ENCODE measurements at places on chromosomes 6 and 20. TPM values are rescaled to one million over a fixed set of nuclear protein-coding genes. Genes with fewer than 3 reads are reported as not detected.

OLIG3 gene
- not detected for polyA plus RNA-seq

GRM1 gene
- polyA plus RNA-seq = not detected

SLC22A16 gene
- polyA plus RNA-seq = not detected

TINAG gene
- polyA plus RNA-seq = not detected

IL17A gene
- 0.16 TPM for polyA plus RNA-seq

ANKRD6 gene
- polyA plus RNA-seq = 4.2 TPM

GABRR1 gene
- polyA plus RNA-seq = not detected

CD24 gene
- polyA plus RNA-seq = 0.99 TPM

EYS gene
- polyA plus RNA-seq = 0.20 TPM

PEX3 gene
- 23.0 TPM for polyA plus RNA-seq

SPTLC3 gene
- 0.89 TPM for polyA plus RNA-seq

GRCh38 chr6:34523441-34524206 lies 32.5 kb downstream of the SPDEF start:
- no peaks in the 10 kb centered on the region for H3K36me3 ChIP-seq
- DNase-seq = no peak
- no peak overlapping the region for H3K4me3 ChIP-seq
- H3K27ac ChIP-seq = no peak overlapping the region
- peaks cover 15% of the 10 kb centered on the region for H3K4me1 ChIP-seq

- no peaks in the 10 kb centered on the region for H3K4me1 ChIP-seq
- H3K27me3 ChIP-seq = no peaks in the 10 kb centered on the region
These were observed 595.7 kb downstream of the TFAP2B start for GRCh38 chr6:51414361-51414760.

DNA sequence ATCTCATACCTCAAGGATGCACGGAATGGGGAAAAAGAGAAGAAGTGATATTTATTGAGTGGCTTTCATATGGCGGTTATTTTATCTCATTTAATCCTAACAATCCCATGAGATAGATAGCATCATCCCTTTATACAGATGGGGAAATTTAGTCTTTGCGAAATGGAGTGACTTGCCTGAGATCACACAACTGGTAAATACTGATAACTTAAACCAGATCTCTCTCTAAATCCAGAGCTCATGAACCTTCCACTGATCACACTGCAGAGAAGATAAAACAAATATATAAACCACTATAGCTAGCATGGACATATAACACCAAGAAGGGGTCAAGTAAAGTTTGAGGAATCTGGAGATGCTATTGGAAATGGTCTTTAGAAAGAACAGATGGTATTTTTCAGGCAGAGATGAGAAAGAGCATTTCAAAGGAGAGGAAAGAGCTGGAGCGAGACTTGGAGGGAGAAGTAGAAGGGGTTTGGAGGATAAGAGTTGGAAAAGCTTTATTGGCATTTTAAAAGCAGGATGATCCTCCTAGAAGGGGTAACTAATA lies 139.8 kb upstream of the TNFAIP3 start:
- no peak for DNase-seq
- H3K27ac ChIP-seq = no peak overlapping the region
- no peaks in the 10 kb centered on the region for H3K27me3 ChIP-seq
- H3K4me1 ChIP-seq = peaks cover 11% of the 10 kb centered on the region

- H3K4me1 ChIP-seq = peaks cover 6% of the 10 kb centered on the region
- H3K36me3 ChIP-seq = peaks cover 38% of the 10 kb centered on the region
These were observed 17.5 kb downstream of the LEMD2 start for GRCh38 chr6:33771146-33772081.

- H3K4me1 ChIP-seq = peaks cover 12% of the 10 kb centered on the region
- no peak overlapping the region for H3K4me3 ChIP-seq
- no peaks in the 10 kb centered on the region for H3K27me3 ChIP-seq
- no peaks in the 10 kb centered on the region for H3K36me3 ChIP-seq
These were observed 12.4 kb downstream of the TFEB start for GRCh38 chr6:41722969-41723529.

- H3K4me3 ChIP-seq = no peak overlapping the region
- DNase-seq = no peak
- no peaks in the 10 kb centered on the region for H3K36me3 ChIP-seq
- H3K4me1 ChIP-seq = no peaks in the 10 kb centered on the region
- no peak overlapping the region for H3K27ac ChIP-seq
- no peaks in the 10 kb centered on the region for H3K27me3 ChIP-seq
These were observed 89.6 kb downstream of the FHL5 start for GRCh38 chr6:96652552-96652951.

GRCh38 chr20:59185809-59186208 lies 22.2 kb downstream of the ZNF831 start:
- peaks cover 28% of the 10 kb centered on the region for H3K36me3 ChIP-seq
- H3K27ac ChIP-seq = no peak overlapping the region
- H3K4me1 ChIP-seq = peaks cover 39% of the 10 kb centered on the region
- no peak for DNase-seq
- no peak overlapping the region for H3K4me3 ChIP-seq

DNA sequence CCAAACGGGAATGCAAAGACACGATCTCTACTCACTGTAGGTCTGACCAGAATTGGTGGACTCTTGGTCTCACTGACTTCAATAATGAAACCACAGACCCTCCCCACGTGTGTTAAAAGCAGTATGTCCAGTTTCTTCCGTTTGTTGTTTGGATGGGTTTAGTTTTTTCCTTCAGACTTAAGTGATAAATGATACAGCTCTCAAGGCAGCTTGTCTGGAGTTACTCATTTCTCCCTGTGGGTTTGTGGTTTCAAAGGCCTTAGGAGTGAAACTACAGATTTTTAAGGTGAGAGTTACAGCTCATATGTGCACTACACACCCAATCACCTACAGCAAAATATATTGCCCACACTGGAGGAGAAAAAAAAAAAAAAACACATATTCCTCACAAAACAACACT lies 86.7 kb upstream of the STMND1 start:
- no peaks in the 10 kb centered on the region for H3K27me3 ChIP-seq
- H3K36me3 ChIP-seq = no peaks in the 10 kb centered on the region
- DNase-seq = no peak
- no peaks in the 10 kb centered on the region for H3K4me1 ChIP-seq
- H3K4me3 ChIP-seq = no peak overlapping the region

DNA sequence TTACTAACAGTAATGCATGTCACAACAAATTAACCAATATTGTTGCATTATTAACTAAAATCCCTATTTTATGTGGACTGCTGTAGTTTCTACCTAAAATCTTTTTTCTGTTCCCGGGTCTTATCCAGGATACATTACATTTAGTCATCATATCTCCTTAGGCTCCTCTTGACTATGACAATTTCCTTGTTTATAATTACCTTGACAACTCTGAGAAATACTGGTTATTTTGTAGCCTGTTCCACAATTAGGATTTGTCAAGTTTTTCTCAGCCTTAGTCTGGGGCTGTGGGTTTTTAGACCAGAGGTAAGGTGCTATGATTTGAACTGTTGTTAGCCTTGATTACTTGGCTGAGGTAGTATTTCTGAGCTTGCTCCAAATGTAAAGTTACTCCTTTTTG lies 3.7 kb downstream of the FBXO5 start:
- peaks cover 5% of the 10 kb centered on the region for H3K36me3 ChIP-seq
- no peak overlapping the region for H3K27ac ChIP-seq
- H3K27me3 ChIP-seq = no peaks in the 10 kb centered on the region
- H3K4me1 ChIP-seq = peaks cover 54% of the 10 kb centered on the region
- DNase-seq = no peak
- H3K4me3 ChIP-seq = no peak overlapping the region

DNA sequence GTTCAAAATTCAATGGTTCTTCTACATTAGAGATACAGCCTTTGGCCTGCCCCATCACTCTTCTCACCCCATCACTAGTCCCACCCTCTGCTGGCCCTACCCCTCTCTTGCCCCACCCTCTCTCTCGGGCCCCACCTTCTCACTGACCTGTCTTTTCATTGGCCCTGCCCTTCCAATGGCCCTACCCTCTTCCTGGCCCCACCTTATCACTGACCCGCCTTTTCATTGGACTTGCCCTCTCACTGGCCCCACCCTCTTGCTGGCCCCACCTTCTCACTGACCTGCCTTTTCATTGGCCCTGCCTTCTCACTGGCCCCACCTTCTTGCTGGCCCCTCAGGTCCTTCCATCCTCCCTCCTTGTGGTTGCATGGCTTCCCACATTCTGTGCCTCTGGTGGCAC lies 107.2 kb upstream of the PLEKHG1 start:
- H3K4me1 ChIP-seq = peaks cover 19% of the 10 kb centered on the region
- DNase-seq = no peak
- no peak overlapping the region for H3K4me3 ChIP-seq
- no peaks in the 10 kb centered on the region for H3K36me3 ChIP-seq
- no peak overlapping the region for H3K27ac ChIP-seq
- H3K27me3 ChIP-seq = no peaks in the 10 kb centered on the region

DNA sequence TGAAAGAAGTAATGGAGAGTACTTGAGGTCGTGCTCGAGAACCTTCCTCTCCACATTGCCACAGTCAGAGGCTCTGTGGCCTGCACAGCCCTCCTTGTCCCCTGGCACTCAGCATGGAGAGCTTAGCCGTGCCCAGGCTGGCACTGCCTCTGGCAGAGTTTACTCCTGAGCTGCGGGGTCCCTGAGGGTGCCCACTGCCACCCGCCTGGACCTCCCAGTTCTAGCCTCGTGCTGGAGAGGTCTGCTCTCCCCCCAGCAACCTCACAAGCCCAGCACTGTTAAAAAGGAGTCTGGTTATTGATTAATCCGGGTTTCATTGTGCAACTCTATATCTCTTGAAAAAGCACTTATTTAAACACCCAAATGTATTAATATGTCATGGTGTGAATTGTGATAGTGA lies 226.8 kb downstream of the TMEM242 start:
- H3K27ac ChIP-seq = no peak overlapping the region
- DNase-seq = no peak
- H3K36me3 ChIP-seq = no peaks in the 10 kb centered on the region
- peaks cover 41% of the 10 kb centered on the region for H3K4me1 ChIP-seq

- no peak for DNase-seq
- no peaks in the 10 kb centered on the region for H3K36me3 ChIP-seq
- H3K27me3 ChIP-seq = no peaks in the 10 kb centered on the region
- H3K4me1 ChIP-seq = no peaks in the 10 kb centered on the region
These were observed 7.1 kb upstream of the DUSP22 start for GRCh38 chr6:285030-285771.

DNA sequence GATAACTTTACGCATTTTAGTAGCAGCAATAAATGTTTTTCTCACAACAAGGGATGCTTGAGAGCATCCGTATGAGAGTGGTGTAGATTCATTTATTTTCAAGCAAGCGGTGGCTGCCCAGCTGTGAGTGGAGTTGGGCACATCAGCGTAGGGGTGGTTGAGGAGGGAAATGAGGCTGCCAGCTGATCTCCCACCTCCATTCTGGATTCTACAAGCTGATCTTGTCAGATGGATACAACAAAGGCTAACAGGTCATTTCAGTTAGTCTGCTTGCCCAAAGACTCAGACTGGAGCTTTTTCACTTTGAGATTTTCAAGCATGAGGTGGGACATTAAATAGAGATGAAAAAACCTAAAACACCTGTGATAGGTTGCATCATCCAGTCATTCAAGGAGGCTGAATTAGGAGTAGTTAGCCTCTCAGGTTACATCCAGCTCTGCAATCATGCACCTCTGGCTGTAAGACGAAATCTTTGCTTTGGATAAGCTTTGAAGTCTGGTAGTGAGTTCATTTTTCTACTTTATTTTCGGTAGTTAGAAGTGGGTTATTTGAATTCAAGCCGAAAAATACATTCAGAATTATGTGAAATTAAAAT lies 1.9 kb upstream of the BACH2 start:
- peaks cover 19% of the 10 kb centered on the region for H3K4me1 ChIP-seq
- H3K4me3 ChIP-seq = no peak overlapping the region
- no peaks in the 10 kb centered on the region for H3K36me3 ChIP-seq
- no peak for DNase-seq

- H3K27ac ChIP-seq = no peak overlapping the region
- peaks cover 29% of the 10 kb centered on the region for H3K4me1 ChIP-seq
- DNase-seq = no peak
- H3K36me3 ChIP-seq = no peaks in the 10 kb centered on the region
These were observed 4.5 kb downstream of the SOX4 start for GRCh38 chr6:21597801-21598673.

- no peaks in the 10 kb centered on the region for H3K36me3 ChIP-seq
- no peak overlapping the region for H3K27ac ChIP-seq
- H3K27me3 ChIP-seq = no peaks in the 10 kb centered on the region
- peaks cover 57% of the 10 kb centered on the region for H3K4me1 ChIP-seq
These were observed 241.2 kb upstream of the PREP start for GRCh38 chr6:105644073-105644489.

- no peak overlapping the region for H3K27ac ChIP-seq
- no peaks in the 10 kb centered on the region for H3K36me3 ChIP-seq
- H3K27me3 ChIP-seq = no peaks in the 10 kb centered on the region
- DNase-seq = no peak
- H3K4me3 ChIP-seq = no peak overlapping the region
These were observed 23.6 kb upstream of the DNAAF9 start for GRCh38 chr20:3431109-3431508.

DNA sequence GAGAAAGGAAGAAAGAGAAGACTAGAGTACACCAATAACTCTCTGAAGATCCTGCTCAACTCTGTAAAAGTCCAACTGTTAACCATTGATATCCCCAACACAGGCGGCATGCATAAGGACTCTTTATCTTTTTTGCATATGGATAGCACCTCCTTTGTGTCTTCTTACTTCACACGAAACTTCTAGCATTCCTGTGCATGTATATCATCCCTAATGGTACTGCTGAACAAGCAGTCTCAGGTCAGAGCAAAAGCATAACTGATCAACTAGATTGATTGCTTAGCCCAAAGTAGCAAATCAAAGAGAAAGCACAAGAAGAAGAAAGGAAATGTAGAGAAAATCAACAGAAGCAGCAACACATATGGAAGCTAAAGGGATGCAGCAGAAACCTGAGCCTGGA lies 234.4 kb downstream of the SYNE1 start:
- no peaks in the 10 kb centered on the region for H3K36me3 ChIP-seq
- no peak overlapping the region for H3K4me3 ChIP-seq
- no peaks in the 10 kb centered on the region for H3K4me1 ChIP-seq
- no peaks in the 10 kb centered on the region for H3K27me3 ChIP-seq
- H3K27ac ChIP-seq = no peak overlapping the region

DNA sequence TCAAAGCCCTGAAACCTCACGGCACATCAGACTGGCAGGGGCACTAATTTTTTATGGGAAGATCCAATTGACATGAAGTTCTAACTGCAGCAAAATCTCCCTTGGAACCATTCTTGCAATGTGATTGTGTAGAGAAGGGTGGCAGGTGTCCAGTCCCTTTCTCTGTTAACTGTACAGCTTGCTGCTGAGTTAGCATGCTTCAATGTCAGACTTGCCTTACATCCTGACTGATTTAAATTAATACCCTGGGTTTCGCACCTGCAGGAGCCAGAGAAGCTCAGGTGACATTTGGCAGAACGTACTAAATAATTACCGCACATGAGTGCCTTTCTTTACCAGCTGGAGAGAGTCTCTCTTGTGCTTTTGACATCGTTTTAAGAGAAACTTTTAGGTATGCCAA lies 123.0 kb downstream of the DOK5 start:
- H3K27ac ChIP-seq = no peak overlapping the region
- no peaks in the 10 kb centered on the region for H3K36me3 ChIP-seq
- no peak for DNase-seq
- no peak overlapping the region for H3K4me3 ChIP-seq
- H3K27me3 ChIP-seq = no peaks in the 10 kb centered on the region

- no peak overlapping the region for H3K27ac ChIP-seq
- H3K4me3 ChIP-seq = no peak overlapping the region
- no peaks in the 10 kb centered on the region for H3K27me3 ChIP-seq
- no peak for DNase-seq
- H3K4me1 ChIP-seq = no peaks in the 10 kb centered on the region
These were observed 19.7 kb upstream of the GSTA4 start for GRCh38 chr6:53014744-53015143.

Measured in CD4-positive, alpha-beta memory T cell (primary cell).